Activated T-helper 17 cell treated with anti-CD3 and anti-CD28 coated beads, Interleukin-2, amount 50 U/mL, for 72 hours (primary cell): ENCODE measurements at places on chromosomes 12 and 14.
A peak's percentile ranks its signal among the peaks of the same experiment; 100 is the strongest.

DNA sequence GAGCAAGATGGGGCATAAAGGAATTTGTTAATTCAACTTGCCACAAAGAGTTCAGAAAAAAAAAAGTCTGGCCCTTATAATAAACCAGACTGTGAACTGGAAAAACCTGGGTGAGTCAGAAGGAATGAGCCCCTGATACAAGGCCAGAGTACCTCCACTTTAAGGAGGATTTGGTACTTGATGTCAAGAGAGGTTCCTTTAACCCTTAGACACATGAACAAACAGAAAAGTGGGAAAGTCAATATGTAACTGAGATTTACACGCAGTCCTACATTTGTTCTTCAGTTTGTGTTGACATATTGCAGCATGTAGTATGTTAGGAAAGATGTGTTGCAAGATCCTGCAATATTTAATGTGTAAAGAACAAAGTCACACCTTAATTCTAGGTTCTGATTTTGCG is 14.2 kb upstream of the SLC38A4 start:
- no peak for ATAC-seq

- ATAC-seq = no peak
Measured at GRCh38 chr12:58412461-58413060, 471.2 kb downstream of the ATP23 start.

DNA sequence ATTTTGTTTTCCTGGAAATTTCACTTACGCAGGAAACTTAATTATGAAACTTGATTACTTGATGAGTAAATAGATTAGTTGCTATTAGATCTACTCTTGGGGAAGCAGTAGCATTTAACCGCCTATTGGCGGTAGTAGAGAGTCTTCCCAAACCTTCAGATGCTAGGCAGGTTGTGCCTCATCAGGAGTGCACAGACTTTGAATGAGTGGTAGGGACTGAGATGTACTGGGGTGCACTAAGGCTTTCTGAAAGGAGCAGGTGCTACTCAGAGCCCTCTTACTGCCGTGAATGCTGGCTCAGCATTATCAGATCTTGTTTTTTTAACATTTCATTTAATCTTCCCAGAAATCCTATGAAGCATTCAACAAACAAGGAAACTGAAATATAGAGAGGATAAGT is 7.7 kb downstream of the GATC start:
- peak; percentile 93 for ATAC-seq

DNA sequence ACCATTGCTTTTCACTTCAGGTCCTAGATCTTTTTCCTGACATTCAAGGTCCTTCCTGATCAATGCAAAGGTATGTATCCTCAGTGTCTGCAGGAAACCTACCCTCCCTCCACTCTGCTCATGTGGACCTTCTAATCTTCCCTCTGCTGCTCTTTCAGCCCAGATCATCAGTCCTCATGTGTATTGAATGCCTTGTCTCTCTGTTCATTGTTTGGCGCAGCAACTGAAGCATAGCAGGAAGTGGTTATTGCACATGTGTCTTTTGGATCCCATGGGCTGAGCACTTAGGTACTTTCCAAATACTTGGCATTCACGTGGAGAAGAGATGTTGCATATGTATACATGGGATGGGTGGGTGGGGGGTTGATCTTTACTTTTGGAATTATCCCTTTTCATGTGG is 4.3 kb upstream of the NIN start:
- no peak for ATAC-seq

DNA sequence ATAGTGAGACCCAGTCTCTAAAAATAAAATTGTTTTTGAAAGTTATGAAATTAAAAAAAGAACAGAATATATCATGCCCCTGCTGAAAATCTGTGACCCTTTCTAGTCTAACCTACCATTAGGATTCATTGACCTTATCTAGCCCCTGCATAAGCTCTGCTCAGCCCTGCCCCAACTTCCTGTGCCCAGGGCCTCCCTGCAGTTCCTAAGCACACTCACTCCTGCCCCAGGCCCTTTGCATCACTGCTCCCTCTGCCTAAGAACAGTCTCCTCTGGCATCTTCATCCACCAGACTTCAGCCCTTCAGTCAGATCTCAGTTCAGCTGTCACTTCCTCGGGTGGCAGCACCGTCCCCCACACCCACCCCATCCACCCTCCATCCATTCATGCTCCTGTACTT is 55.4 kb downstream of the SCARB1 start:
- no peak for ATAC-seq

DNA sequence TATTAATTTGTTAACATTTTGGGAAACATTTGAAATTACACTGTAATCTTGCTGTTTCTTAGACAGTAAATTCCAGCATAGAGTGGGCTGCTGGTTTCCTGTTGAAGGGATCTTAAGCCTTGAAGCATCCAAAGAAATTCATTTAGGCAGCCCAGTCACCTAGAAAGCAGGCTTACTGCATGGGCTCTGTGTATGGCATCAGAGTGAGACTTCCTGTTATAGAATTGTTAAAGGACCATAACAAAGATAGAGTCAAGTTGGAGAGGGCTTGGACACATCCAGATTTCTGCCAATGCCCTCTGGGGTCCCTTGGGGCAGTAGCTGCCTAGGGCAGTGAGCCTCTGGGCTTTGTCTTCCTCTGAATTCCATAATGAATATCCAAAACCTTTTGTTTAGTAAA is 149.2 kb downstream of the DYRK2 start:
- ATAC-seq = no peak

DNA sequence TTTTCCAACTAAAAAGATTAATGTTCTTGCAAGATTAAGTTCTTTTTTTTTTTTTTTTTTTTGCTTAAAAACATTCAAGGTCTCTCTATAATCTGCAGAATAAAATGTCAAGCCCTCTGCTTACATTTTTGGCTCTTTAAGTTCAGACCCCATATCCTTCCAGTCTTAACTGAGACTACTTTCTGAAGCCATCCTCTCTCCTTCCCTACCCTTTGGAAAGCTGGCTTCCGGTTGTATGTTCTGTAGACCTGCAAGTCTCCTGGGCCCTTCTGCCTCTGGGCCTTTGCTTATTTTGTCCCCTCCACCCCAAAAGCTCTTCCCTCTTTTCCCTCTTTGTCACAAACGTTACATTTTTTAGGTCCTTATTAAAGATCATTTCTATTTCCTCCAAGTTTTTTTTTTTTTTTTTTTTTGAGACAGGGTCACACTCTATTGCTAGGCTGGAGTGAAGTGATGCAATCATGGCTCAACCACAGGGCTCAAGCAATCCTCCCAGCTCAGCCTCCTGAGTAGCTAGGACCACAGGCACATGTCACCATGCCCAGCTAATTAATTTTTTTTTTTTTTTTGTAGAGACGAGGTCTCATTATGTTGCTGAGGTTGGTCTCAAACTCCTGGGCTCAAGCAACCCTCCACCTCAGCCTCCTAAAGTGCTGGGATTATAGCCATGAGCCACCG is 46.5 kb downstream of the PTPRB start:
- ATAC-seq = no peak

- ATAC-seq = no peak
Measured at GRCh38 chr14:88289996-88290395, 33.1 kb downstream of the KCNK10 start.

DNA sequence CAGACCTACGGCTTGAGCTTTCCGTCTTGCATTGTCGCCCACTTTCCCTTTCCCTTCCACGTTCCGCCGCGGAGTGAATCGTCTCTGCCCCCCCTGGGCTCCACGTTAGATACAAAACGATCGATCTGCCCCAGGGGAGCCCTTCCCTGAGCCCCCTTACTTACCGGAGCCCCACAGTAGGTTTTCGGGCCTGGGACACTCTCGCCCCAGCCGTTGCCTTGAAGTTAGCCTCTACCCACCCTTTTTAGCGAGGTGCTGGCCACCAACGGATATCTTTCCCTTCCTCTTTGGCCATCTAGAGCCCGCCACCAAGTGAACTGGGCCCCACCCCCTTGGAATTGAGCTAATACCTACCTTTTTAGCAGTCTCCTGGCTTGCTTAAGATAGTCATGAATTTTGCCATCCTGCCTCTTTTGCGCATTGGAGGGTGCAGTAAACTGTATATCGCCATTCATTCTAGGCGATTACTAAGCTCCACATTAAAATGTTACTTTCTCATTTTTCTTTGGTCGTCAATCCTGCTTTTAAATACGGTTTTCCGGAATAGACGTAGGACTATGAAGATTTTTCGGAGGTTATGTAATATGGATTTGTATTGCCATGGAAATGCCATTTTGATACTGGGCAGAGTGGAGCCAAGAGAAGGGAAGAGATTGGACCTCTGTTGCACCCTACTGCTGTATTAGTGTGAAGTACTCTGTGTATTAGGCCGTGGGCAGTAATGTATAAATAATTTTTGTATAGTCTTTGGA is 764 bp downstream of the RBM25 start:
- peak; percentile 8 for ATAC-seq

GRCh38 chr14:69632593-69633151 is 21.3 kb downstream of the SUSD6 start:
- no peak for ATAC-seq

- peak; percentile 94 for ATAC-seq
Measured at GRCh38 chr12:54579696-54580333, 8.6 kb downstream of the PPP1R1A start.
